ENCODE measurements at places on chromosomes 16 and 17.

GRCh38 chr17:57994436-57994835 is 6.4 kb upstream of the VEZF1 start:
- DNase-seq = no peak

GRCh38 chr17:76501827-76502307 is 644 bp upstream of the RHBDF2 start:
- no peak for DNase-seq

DNA sequence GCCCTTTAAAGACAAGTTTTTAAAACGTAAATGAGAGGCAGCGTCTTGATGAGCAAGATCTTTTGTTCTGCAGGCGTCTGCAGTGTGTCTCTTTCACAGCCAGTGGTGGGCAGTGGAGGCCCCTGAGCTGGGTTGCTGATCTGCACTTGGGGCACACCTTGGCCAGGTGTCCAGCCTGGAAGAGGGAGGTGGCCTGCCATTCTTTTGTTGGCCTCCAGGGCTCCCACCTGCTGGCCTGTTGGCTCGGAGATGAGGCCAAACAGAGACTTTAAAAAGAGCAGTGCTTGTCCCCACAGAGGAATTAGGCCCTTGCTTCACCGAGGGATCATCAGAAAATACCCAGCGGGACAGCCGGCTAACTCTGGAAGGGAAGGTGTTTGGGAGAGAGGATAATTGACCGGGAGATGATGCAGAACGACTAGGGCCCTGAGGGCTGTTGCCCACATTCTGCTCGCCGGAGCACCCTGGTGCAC is 145.9 kb upstream of the PLCG2 start:
- DNase-seq = no peak

DNA sequence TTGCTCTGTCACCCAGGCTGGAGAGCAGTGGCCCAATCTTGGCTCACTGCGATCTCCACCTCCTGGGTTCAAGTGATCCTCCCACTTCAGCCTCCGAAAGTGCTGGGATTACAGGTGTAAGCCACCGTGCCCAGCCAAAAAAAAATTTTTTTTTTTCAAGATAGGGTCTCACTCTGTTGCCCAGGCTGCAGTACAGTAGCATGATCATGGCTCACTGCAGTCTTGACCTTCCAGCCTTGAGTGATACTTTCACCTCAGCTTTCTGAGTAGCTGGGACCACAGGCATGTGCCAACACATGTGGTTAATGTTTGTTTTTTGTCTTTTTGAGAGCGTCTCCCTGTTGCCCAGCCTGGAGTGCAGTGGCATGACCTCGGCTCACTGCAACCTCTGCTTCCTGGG is 1.7 kb upstream of the PAM16 start:
- no peak for DNase-seq

DNA sequence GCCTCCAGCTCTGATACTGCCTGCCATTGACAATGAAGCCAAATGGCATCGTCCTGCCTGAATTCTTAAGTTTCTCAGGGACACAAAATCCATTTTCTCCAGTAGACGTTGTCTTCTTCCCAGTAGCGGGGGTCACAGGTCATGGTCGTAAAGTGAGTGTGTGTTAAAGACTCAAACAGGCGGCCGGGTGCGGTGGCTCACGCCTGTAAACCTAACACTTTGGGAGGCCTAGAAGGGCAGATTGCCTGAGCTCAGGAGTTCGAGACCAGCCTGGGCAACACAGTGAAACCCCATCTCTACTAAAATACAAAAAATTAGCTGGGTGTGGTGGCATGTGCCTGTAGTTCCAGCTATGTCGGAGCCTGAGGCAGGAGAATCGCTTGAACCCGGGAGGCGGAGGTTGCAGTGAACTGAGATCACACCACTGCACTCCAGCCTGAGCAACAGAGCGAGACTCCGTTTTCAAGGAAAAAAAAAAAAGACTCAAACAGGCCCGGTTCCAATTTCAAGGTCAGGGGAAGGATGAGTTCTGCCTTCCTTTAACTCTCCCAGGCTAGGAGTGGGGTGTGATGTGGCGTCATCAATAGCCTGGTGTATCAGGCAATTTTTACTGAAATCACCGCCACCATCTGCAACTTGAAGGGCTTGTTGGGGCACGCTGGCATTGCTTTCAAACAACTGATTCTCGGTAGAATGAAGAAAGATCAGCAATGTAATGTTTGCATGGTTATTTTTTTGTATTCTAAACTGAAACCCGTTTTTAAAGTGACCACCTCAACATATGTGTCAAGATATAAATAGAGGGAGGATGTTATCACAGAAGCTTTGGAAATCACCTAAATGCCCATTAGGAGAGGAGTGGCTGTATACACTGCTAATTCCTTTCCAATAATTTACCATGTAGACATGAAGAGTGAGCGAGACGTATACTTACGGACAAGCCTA is 91.0 kb downstream of the WSCD1 start:
- no peak for DNase-seq

Data from SK-N-DZ (cell line).